ENCODE measurements at places on chromosomes 1 and 21.

- DNase-seq = no peak
Measured at GRCh38 chr1:56484695-56485094, 94.7 kb downstream of the PLPP3 start.

DNA sequence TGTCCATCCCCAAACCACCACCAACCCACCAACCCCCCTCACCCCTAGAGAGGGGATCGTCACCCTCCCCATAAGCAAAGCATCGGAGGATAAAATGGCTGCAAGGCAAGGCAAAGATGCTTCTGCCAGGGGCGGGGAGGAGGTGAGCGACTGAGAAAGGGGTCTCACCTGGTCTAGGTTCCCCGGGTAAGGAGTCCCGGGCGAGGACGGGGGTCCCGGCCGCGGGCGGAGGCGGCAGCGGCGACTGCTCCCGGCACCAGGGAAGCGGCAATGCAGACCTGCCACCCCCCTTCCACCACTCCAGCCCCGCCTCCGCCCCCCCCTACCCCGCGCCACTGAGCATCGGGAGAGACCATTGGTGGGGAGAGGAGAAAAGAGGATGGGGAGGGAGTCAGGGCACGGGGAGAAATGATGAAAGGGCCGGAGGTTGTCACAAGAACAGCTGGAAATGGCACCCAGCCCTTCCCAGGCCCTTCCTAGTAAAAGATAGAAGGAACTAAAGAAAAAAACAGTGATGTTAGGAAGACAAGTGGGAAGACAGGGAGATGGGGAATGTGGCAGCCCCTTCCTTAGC lies at the start of gene SV2A:
Gene SV2A, minus strand, starts transcription at position 274 of the 574 bp plus-strand sequence. CDS start 4,004 bp downstream, outside the sequence.
- no peak for DNase-seq

DNA sequence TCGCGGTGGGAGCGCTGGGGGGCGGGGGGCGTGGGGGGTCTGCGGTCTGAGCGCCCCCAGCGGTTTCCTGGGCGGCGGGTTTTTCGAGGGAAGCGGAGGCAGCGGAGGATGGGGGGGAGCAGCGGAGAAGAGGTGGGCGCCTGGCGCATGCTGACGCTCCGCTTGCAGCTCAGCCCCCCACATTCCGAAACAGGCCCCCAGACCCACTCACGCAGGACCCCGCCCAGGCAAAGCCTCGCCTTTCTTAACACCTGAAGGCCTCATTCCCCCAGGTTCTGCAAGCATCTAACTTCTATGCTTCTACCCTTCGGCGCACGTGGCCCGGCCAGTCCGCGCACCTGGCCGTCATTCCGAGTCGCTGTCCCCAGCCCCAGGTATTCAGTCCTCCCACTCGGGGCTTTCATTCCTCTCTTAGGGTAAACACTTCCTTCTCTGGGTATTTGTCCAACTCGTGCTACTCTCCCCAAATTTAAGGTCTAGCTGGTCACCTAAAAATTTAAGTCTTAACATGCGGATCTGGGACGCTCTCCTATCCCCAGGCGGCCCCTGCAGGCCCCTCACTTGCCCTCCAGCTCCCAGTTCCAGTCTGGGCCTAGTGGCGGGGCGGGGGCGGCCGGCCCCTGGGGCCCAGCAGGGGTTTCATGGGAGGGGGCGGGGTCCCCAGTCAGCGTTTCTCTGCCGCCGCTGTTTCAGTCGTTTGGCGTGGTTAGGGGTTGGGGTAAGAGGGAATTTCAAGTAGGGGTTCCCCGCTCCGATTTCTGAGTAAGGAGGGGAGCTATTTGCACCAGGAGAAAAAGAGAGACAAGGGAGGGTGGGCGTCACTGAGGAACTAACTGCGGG lies 2.8 kb upstream of the ZBTB7B start:
- DNase-seq = no peak

DNA sequence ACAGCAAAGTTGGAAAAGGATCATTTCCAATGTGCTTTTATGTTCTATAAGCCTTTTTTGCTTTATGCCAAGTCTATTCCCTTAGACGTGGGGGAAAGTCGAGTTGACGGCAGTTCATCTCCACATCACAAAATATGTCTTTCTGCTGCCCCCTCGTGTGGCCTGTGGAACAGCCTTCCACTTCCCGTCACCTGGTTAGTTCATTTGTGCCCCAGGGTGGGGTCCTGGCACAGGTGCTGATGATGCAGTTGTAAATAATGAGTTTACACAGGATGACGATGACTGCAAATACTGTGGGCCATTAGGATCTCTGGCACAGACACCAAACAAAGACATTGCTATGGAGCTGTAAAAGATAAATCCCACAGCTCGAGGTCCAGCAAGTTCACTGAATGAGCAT lies 10.0 kb upstream of the OTUD3 start:
- no peak for DNase-seq

DNA sequence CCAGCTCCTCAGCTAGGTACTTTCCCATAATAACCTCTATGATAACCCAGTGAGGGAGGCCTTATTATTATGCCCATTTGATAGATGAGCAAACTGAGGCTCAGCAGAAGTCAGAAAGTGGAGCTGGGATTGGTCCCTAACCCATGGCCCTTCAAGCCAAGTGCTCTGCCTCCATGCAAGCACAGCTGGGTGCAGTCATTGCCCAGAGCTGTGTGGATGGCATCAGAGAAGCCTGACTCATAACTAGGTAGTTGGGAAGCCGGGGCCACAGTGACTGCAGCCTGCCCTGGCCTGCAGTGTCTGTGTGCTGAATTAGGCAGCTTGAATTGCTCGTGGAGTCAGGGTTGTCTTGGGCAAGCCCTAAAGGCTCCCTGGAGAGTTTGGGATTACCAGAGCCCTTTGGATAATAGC lies 89.9 kb upstream of the SLC2A1 start:
- DNase-seq = no peak

All from AG04449 (cell line).